CD4-positive, alpha-beta T cell treated with Interleukin-6 at 100 ng/mL for 8 hours (primary cell): ENCODE measurements at places on chromosomes 5 and 9.

- no peak for DNase-seq
These were observed 24.4 kb downstream of the ERAP1 start for GRCh38 chr5:96783326-96783725.

GRCh38 chr5:61159836-61160235 is 2.4 kb downstream of the SMIM15 start:
- DNase-seq = no peak

DNA sequence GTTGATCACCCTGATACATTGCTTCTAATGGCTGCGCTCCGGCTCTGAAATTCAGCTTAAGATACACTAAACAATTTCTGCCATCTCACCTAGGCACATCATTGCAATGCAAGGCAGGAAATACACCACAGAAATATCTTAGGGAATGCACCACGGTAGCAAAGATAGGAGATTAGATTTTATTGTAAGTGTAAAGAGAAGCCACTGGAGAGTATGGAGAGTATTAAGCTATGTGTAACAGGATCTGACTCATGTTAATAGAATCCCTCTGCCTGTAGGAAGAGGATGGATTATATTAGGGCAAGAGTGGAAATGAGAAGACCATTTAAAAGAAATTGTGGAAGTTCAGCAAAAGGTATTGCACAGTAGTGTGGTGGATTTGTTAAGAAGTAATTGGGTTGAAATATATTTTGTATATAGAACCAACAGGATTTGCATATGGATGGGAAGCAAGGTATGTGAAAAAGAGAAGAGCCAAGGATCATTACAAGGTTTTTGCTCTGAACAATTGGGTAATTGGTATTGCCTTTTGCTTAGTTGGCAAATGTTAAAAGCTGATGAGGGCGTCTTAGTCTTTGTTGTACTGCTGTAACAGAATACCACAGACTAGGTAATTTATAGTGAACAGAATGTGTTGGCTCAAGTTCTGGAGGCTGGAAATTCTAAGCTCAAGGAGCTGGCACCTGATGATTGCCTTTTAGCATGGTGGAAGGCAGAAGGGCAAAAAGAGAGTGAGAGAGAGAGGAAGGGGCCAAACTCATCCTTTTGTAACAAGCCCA is 636.1 kb downstream of the PSAT1 start:
- DNase-seq = no peak

- DNase-seq = peak; percentile 31
These were observed 1.2 kb downstream of the SURF4 start for GRCh38 chr9:133374612-133375115.

- no peak for DNase-seq
These were observed 83.9 kb downstream of the BARX1 start for GRCh38 chr9:93871286-93871685.

DNA sequence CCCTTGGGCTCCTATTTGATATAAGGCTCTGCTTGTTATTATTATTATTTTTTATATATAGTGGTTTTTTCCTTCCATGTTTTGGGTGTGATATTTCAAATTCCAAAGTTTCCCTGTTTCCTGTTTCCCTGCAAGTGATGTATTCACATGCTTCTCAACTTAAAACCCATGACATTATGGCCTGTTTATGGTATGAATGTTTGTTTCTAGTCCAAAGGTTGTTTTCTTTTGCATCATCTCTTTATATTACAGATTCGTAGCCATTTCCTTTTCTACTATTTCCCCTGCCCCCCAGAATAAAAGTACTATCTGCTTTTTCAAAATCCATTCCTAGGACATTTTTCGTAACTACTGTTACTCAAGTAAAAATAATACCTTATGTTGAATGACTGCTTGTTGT is 7.5 kb downstream of the SEMA6A start:
- DNase-seq = no peak

DNA sequence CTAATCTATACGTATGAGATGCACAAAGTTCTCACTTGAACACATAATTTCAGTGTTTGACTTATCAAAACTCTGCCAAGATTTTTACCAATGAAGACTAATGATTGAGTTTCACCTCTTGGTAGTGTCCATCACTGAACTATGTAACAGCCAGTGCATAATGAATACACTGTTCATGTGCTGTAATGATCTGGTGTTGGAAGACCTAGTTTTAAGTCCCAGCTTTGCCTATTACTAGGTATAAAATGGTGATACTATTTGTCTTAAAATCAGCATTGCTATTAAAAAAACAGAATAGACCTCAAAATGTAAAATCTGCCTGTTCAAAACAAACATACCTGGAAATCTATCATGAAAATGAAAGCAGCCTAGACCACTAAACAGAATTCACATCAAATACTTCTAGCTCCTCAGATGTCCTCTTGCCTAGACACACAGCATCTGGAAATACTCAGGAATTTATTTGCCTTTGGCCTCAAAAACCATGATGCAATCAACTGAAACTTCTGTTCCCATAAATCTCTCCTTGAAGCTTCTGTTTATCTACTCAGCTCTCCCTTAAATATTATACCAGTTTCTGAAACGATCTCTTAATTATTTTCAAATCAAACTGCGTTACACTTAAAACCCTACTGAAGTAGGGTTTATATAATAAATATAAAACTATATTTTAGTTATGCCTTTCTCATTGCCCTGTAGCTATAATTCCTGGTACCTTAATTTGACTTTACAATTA is 38.1 kb downstream of the MRPS27 start:
- no peak for DNase-seq

DNA sequence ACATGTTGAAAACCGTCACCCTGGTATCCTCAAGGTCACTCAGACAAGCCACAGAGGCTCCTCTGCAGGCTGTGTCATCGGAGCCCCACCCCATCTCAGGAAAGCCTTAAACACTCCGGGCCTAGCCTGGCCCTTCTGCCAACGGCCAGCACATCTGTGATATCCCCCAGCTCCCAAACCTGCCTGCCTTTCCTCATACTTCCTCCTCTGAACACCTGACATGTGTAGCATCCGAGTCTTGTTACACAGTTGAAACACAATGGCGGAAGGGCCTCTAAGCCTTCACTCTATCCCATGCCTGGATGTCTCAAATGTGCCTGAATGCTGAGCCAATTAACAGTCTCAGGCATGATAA is 32.9 kb upstream of the TGFBR1 start:
- DNase-seq = no peak

DNA sequence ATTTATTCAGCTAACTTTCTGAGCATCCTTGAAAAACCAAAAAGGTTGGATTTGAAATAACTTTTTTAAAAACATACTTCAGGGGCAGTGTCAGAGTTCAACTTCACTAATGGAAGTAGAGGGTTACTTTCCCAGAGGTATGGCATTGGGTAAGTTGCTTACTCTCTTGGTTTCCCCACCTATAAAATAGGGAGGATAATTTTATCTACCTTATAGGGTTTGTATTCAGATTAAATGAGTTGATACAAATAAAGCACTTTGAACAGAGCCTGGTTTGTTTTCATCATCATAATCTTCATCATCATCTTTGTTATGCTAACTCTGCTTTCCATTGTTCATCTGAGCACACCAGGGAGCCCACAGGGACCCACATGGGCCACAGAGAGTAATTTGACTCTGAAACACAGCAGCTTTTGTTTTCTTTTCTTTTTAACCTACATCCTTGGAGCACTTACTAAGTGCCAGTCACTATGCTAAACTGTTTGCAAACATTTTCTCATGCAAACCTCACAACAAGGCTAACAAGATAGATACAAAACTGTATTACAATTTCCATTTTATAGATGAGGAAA is 179.1 kb upstream of the SLC24A2 start:
- DNase-seq = no peak

GRCh38 chr5:1277781-1278180 is 17.1 kb downstream of the TERT start:
- no peak for DNase-seq

GRCh38 chr5:87784311-87784710 is 371.6 kb upstream of the CCNH start:
- no peak for DNase-seq

DNA sequence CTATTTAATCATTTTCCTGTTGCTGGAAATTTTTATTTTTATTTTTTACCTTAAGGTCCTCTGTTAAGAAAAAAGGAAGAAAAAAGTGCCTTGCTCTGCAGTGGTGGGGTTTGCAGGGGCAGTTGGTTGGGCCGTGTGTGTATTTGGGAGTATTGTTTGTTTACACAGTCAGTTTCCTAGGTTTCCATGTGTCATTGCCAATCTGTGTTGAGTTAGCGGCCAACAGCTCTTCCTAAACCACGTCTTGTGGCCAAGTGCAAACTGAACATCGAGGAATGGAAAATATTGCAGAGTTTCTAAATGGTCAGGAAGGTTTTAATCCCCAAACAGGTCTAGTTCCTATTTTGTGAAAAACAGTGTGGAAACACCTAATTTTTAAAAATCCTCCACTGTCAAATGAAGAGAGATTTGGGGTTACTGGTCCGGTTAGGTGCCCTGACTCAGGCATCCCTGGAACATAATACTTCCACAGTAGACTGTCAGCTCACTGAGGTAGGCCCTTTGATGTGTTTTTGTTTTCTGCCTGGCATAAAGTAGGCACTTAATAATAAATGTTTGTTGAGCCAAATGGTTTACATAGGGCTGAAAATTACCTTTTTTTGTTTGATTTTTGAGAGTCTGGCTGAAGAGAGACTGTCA is 37.0 kb downstream of the MAMDC2 start:
- no peak for DNase-seq

DNA sequence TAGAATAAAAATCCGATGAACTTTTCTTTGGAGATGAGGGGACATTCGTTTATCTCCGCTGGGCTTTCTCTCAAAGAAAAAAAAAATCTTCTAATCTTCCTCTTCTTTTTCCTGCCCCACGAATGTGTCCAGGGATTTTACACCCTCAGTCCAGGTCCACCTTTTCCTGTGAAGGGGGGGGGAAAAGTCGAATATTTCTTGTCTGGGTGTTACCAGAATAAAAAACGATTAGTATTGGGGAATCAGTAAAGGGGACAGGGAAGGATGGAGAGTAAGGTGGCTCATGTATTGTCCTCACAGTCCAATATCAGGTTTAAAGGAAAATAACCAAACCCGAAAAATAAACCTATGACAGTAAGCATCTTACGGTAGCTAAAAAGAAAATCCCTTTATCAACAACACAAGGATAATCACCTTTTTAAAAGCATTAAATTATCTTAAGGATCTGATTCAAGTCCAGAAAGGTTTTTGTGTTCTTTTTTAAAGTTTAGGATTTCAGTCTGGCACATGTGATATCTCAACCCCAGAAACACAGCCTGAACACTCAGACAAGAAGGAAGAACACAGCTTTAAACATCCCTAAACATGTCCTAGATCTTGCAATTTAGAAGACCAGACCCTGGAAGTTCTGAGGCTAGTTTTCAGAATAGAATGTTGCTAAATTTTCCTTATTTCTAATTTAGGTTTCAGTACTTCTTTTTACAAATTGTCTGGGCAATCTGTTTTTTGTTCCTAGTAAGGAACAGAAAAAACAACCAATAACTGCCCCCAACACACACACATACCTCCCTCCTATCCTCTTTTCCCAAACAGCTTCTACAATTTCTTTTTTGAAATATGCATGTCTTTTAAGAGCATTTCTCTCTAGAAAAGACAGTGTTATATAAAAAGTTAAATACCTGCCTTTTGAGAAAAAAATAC is 1.2 kb downstream of the ZNF608 start:
- DNase-seq = no peak

GRCh38 chr5:149948993-149949392 is 4.4 kb upstream of the PDE6A start:
- DNase-seq = no peak

- no peak for DNase-seq
These were observed 55.0 kb downstream of the PAPPA start for GRCh38 chr9:116208417-116209232.

- DNase-seq = no peak
These were observed 26.8 kb upstream of the MVB12B start for GRCh38 chr9:126299706-126300276.

DNA sequence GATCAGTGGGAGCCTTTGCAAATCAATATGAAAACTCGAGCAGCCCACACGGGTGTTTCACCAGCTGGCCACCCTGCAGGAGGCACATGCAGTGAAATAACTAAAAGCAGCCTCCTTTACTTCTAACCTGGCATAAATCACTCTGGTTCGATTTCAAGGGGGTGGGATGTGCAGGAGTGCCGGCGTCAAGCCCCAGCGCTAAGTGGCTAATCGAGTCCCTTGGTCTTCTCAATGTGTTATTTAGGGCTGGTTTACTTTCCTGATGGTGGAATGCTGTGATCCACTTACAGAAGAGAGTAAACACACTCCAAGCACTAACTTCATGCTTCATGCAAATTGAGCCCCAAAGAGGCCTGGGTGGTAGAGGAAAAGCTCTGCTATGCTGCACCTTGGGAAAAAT is 109.4 kb downstream of the TMEM174 start:
- no peak for DNase-seq

DNA sequence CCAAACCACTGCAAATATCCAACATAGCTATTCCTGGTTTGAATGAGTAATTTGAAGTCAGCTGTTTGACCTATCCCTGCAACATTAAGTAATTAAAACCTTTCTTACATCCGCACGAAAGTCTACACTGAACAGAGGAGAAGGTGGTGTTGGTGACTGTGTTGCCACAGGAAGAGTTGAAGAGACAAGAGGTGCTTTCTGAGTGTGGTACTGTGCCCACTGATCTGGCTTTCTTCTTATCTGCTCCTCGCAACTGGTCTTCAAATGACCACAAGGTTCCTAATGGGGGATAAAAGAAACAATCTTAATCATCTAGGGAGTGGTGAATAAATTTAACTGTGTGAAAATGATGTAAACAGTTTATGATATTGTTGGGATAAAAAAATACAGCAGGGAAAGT is 29.4 kb upstream of the PDCL start:
- DNase-seq = no peak

GRCh38 chr5:114312658-114313057 is 49.2 kb upstream of the KCNN2 start:
- DNase-seq = no peak

- no peak for DNase-seq
These were observed 381.6 kb downstream of the EFNA5 start for GRCh38 chr5:107289030-107289714.

DNA sequence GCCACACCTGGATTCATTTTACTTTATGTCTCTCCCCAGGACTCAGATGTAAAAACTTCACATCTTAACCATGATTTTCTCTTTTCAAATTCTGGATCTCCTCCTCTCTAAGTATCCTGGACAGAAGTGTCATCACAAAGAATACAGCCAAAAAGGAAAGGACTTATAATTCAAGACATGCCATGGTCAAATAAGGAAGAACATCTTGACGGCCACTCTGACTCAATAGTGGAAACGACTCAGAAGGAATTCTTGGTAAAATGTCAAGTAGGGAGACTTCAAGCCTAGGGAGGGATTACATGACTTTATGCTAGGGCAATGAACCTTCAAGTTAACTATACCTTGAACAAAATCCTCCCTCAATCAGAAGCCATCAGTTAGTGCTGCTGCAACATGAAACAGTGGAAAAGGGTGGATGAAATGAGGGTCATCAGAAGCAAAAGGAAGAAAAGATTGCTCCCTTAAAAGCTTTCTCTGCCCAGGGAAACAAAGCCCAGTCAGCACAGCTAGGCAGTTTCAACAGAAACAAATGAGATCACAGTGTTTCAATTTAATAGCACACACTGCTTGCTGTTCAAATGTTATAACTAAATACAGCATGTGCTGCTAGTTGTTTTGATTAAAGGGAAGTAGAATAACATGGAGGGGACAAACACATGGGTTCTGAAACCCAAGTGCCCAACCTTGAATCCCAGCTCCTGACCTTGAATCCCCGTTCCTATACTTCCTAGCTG is 101.4 kb downstream of the LPAR1 start:
- DNase-seq = no peak
